ENCODE measurements at places on chromosomes 1 and 21.

DNA sequence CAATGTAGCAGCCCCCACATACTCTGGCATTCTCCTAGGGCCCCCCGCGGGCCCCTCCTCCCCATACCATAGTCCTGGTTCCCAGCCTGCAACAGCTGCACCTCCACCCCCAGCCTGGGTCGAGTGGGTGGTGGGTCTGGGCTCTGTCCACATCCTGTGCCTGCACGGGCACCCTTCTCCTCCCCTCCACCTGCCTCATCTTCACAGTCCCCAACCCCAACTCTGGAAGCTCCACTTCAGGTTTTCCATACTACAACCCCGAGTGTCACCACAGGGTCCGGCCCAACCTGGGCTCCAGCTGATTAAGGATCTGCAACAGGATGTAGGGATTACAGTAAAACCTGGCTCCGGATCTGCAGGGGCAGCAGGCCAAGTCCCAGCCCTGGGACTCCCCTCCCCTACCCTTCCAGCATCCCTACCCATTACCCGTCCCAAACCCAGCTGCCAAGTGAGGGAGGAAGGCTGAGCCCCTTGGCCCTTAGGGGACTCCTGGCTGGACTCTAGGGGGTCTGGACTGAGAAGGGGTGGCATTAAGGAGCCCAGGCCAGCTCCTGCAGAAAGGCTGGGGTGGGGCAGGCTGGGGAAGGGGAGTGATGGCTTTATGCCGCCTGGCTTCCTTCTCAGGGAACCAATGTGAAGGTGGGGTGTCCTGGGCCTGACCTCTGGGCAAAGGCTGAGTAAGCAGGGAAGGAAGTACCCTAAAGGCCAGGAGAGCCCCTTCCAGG, 116.8 kb downstream of the CASZ1 start:
- DNase-seq, result peak; percentile 70

GRCh38 chr1:100009458-100009857, 39.7 kb downstream of the SLC35A3 start:
- no peak for DNase-seq

DNA sequence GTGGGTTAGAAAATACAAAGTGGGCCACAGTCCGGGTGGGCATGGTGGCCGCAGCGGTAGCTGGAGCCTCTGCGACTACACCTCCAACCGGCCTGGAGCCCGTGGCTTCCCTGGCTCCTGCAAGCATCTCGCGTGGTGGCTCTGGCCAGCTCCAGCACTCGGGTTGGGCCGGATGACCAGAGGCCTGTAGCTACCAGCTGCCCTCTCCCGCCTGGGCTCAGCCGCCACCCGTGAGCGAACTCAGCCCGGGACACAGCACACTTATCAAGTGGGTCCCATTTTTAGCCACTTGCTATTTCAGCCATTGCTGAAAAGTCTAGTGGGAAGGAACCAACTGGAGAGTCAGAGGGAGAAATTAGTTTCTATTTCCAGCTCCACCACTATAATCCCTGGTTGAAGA, 107.7 kb upstream of the CACYBP start:
- DNase-seq, result no peak

GRCh38 chr1:205258719-205259118, 31.0 kb downstream of the TMCC2 start:
- no peak for DNase-seq

GRCh38 chr1:103783944-103784377, 34.3 kb downstream of the AMY1C start:
- DNase-seq, result no peak

GRCh38 chr1:212743901-212744475, 44.3 kb upstream of the BATF3 start:
- no peak for DNase-seq

DNA sequence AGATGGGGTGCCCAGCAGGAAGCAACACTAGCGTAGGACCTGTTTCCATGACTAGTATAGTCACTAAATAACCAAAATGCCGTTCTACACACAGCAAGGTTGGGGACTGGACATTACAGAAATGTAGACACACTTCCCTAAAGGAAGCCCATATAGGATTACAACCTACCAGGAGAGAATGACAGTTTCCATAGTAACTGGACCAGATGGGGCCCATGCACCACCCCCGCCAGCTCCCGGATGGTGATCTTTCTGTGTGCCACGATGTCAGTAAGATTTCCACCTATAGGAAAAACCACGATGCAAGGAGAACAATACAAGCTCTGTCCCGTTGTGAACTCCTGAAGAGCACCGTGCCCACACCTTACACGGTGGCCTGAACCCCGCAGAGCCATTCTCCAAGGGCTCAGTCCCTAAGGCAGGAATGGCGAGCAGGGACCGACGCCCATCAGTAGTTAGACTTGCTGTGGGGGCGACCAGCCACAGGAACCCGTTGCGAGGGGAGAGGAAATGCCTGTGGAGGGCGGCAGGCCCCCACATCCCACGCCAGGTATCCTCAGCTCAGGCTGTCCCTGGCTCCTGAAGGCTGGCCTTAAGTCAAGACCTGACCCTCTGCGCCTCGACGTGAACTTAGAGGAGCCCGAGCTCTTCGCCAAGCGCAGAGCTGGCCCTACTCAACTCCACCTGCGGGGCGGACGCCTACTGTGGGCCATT, 13.6 kb upstream of the CEP85 start:
- DNase-seq, result no peak

- no peak for DNase-seq
Measured at GRCh38 chr21:33747420-33747819, 105.1 kb downstream of the ITSN1 start.

GRCh38 chr1:214281021-214281719, at the start of gene SMYD2:
Gene SMYD2, plus strand, starts transcription at chr1:214281159. Its CDS starts 96 bp downstream, at chr1:214281255.
- DNase-seq, result peak; percentile 80

DNA sequence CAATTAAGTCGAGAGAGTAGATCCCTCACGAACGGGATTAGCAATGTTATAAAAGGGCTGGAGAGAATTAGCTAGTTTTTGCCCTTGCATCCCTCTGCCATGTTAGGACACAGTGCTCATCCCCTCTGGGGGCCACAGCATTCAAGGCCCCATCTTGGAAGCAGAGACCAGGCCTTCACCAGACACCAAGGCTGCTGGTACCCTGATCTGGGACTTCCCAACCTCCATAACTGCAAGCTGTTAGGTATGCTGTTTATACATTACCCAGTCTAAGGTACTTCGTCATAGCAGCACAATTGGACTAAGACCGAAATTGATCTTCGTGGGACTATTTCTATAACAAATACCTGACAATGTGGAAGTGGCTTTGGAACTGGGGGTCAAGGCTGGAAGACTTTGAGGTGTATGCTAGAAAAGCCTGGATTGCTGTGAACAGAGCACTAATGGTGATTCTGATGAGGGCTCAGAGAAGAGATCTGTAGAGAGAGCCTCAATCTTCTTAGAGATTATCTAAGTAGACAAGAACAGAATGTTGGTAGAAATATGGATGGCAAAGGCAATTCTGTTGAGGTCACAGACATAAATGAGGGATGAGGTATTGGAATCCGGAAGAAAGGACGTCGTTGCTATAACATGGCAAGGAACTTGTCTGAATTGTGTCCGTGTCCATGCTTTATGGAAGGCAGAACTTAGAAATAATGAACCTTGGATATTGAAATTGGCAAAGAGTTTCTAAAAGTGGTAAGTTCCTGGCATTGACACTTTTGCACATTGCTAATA, 83.8 kb upstream of the KIF26B start:
- DNase-seq, result no peak

DNA sequence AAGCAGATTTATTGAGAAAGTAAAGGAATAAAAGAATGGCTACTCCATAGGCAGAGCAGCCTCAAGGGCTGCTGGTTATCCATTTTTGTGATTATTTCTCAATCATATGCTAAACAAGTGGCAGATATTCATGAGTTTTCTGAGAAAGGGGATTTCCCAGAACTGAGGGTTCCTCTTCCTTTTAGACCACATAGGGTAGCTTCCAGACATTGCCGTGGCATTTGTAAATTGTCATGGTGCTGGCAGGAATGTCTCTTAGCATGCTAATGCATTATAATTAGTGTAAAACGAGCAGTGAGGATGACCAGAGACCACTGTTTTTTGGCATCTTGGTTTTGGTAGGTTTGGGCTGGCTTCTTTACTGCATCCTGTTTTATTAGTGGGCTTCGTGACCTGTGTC, 16.8 kb upstream of the FMN2 start:
- no peak for DNase-seq

- DNase-seq, result no peak
Measured at GRCh38 chr1:176905648-176906047, 258.9 kb downstream of the ASTN1 start.

- DNase-seq, result peak; percentile 98
Measured at GRCh38 chr1:179016706-179017382, 8.8 kb upstream of the FAM20B start.
